ENCODE measurements at places on chromosomes 2 and 18.

GRCh38 chr18:34998661-34999060, 42.6 kb upstream of the MAPRE2 start:
- no peak for DNase-seq

DNA sequence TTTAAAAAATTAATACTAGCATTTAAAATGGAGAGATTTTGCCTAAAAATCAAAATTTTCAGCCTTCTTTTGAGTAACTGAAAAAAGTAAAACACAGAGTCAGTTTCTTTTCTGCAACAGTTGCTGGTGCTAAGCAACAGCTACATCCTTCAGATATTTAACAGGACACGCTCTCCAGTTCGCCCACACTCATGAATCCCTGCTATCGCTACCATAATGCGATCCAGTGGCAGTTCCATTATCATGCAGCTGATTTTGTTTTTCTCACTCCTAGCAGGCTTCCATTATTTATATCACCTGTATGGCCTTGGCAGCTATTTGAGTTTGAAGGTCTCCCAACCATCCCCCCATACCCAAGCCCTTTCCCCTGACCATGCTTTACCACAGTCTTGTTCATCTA, 93.1 kb upstream of the NCKAP5 start:
- DNase-seq: no peak

DNA sequence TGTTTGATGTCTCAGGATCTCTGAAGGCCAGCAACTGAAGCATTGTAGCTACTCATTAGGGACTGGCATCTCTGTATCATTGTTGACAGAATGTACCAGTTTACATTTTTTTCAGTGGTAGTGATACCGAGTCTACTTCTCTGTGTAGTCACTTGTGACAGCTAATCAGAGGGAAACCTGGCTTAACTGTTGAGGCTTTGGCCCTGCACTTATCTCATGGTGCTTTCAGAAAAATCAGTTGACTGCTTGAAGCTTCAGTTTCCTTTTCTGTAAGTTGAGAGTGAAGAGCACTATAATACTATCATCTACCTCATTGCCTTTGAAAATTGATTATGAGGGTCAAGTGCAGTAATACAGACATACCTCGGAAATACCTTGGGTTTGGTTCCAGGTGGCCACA, 90.0 kb downstream of the COMMD1 start:
- DNase-seq: no peak

- DNase-seq: no peak
Measured at GRCh38 chr18:32891797-32892196, 119.0 kb upstream of the KLHL14 start.

GRCh38 chr2:53985646-53986045, 14.9 kb upstream of the PSME4 start:
- DNase-seq: no peak

- no peak for DNase-seq
Measured at GRCh38 chr2:122179492-122180165, 424.2 kb downstream of the TSN start.

DNA sequence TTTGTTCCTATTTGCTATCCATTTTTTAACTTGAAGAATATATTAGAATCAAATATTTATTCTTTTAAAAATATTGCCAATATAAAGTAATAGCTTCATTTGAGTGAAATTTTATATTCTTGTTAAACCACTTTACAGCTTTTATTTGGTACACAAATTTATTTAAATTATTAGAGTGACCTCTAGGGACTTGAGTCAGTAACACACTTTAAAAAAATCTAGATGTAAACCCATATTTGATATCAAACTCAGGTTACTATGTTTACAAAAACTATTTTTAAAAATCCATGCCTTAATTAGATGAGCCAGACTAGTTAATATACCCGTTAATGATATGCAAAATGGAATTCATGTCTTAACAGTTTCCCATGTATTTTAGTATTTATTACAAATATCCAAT, 134.6 kb downstream of the MAP4K4 start:
- DNase-seq: no peak

DNA sequence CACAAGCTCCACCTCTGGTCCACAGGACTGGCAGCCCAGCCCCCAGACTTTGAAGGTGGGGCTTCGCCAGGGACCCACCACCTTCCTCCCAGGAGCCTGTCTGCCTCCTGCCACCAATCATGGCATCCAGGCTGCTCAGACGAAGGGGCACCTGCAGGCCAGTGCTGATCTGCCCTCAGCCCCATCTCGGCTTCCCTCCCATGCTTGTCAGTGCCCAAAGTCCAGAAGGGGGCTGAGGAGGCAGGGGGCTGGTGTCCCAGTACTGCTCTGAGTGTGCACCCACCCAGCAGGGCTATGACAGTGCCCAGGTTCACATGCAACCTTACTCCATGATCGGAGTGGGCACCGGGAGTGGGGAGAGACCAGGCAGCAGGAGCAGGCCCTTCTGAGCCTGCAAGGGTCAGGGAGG, 25.3 kb upstream of the RUFY4 start:
- DNase-seq: no peak

GRCh38 chr2:188765522-188766470, 208.4 kb upstream of the COL3A1 start:
- no peak for DNase-seq

- no peak for DNase-seq
Measured at GRCh38 chr2:206915121-206915520, 24.2 kb upstream of the CPO start.

GRCh38 chr18:55605733-55606338, 17.8 kb upstream of the TCF4 start:
- DNase-seq: no peak

DNA sequence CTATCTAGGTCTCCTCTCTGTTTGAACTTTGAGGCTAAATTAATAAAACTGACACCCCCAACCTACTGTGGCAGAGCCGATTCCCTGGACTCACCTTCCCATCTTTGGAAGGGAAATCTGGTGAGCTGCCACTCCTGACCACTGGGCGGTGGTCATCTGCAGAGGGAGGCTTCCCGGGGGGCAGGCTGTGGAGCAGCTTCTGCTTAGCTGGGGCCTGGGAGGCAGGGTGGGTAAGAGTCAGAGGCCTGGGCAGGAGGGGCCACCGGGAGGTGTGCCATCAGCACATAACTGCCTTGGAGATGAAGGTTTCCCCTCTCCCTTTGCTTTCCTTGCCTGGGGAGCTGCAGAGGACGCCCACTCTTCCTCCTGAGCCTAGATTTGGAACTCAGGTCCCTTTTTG, 2.3 kb upstream of the NPPC start:
- DNase-seq: no peak

- DNase-seq: no peak
Measured at GRCh38 chr2:24885221-24886125, 34.6 kb downstream of the ADCY3 start.

- no peak for DNase-seq
Measured at GRCh38 chr2:55827855-55828254, 95.7 kb downstream of the EFEMP1 start.

GRCh38 chr2:140657657-140658056, 1473.2 kb downstream of the LRP1B start:
- DNase-seq: no peak

DNA sequence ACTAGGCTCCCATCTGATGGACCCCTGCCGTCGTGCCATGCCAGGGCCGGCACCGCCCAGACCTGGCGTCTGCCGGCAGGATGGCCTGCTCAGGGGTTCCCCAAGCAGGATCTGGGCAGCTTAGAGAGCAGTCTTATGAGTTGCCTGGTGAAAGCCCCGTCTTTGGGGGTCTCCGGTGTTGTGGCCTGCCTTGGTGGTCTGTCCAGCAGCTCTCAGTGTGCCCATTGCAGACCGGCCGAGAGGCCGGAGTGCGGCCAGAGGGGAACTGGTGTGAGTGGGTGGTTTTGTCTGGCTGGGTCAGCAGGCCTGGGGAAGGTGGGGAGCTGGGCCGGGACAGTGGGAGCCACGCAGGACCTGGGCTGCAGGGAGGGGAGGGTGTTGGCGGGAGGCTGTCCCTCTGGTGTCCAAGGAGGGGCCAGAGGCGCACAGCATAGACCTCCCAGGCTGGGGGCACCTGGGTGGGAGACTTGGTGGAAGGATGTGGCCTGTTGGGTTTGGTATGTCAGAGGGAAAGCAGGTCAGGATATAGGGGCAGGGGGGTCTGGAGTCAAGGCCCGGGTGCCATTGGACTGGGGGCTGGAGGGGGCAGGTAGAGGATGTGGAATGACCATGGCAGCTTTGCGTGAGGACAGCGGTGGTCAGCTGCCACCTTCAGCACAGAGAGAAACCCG, 16.5 kb downstream of the GPC1 start:
- DNase-seq: no peak

GRCh38 chr2:3341336-3341735, 36.3 kb downstream of the EIPR1 start:
- DNase-seq: no peak

- peak; percentile 63 for DNase-seq
Measured at GRCh38 chr2:85704800-85705679, 10.9 kb downstream of the GNLY start.

GRCh38 chr18:74370115-74370514, 54.5 kb downstream of the C18orf63 start:
- no peak for DNase-seq

GRCh38 chr18:75141166-75141565, 67.8 kb downstream of the PTGR3 start:
- DNase-seq: no peak
